ENCODE measurements at places on chromosomes 3 and 15. TPM values are rescaled to one million over a fixed set of nuclear protein-coding genes. Genes with fewer than 3 reads are reported as not detected.

GRCh38 chr3:159170436-159171003 is 368.7 kb downstream of the MFSD1 start:
- H3K4me1 ChIP-seq: no peaks in the 10 kb centered on the region
- H3K36me3 ChIP-seq: no peaks in the 10 kb centered on the region
- no peak overlapping the region for H3K27ac ChIP-seq
- DNase-seq: no peak

DNA sequence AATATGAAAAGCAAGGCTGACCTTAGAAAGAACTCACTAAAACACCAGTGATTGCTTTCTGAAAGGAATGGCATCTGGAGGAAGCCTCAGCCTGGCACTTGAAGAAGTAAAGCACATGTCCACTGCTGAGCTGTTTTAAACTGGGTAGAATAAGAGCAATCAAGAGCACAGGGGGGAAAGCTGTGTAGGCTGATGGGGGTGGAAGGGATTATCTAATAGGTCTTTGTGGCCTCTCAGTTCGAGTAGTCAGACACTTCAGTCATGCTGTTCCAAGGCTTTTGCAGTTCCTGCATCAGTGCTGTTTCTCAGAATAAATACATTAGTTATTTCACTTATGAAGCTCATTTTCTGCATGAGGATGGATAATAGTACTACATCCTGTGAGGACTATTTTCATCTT is 22.6 kb downstream of the CCDC191 start:
- H3K4me3 ChIP-seq: no peak overlapping the region
- H3K4me1 ChIP-seq: no peaks in the 10 kb centered on the region
- no peaks in the 10 kb centered on the region for H3K27me3 ChIP-seq
- H3K36me3 ChIP-seq: no peaks in the 10 kb centered on the region

GRCh38 chr3:13821126-13821525 is 58.7 kb downstream of the WNT7A start:
- DNase-seq: no peak
- no peaks in the 10 kb centered on the region for H3K36me3 ChIP-seq
- H3K27me3 ChIP-seq: no peaks in the 10 kb centered on the region
- H3K4me3 ChIP-seq: no peak overlapping the region
- no peak overlapping the region for H3K27ac ChIP-seq

DNA sequence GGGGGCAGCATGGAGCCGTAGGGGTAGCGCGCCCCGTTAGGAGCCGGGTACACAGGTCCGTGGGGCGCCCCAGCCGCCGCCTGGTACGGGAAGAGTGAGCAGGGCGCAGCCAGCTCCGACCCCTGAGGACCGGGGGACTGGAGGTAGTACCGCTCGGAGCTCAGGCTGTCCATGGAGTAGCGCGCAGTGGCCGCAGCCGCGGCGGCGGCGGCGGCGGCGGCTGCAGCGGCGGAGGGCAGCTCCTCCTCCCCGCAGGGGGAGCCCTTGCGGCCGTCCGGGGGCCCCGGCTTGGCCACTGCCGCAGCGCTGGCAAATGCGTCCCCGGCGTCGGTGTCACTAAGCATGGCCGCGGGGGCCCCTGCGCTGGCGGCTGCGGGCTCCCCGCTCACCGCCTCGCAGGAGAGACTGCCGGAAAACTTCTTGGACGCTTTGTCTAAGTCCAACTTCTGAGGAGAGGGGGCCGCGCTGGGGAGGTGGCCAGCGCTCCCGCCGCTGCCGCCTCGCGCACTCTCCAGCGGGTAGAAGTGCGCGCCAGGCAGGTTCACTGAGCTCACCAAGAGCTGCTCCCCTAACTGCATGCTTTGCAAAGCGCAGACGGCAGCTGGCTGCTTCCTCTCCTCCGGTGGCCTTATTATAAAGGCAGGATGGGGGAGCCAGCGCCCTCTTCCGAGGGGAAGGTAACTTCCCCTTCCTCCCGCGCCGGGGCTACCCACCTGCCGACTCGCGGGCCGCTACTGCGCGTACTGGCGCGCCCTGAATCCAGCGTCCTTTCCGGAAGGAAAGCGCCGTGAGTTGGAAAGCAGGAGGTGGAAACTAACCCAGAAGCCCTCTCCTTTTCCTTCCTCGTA is at the start of gene EOMES:
Gene EOMES (minus strand): TSS at position 607 of the 848 bp plus-strand sequence. CDS start 29 bp downstream, at position 578.
- peaks cover 30% of the 10 kb centered on the region for H3K4me1 ChIP-seq
- peaks cover 3% of the 10 kb centered on the region for H3K36me3 ChIP-seq
- peak within 1 kb of the TSS; percentile 70 for H3K27ac ChIP-seq

- H3K27me3 ChIP-seq: peaks cover 10% of the 10 kb centered on the region
- peaks cover 41% of the 10 kb centered on the region for H3K4me1 ChIP-seq
- peaks cover 30% of the 10 kb centered on the region for H3K36me3 ChIP-seq
- H3K4me3 ChIP-seq: peak overlapping the region; percentile 87
- no peak for DNase-seq
Measured at GRCh38 chr3:46406443-46406787, 451 bp downstream of the CCR5AS start.

GRCh38 chr3:53817809-53818208 is 28.4 kb downstream of the CHDH start:
- no peaks in the 10 kb centered on the region for H3K27me3 ChIP-seq
- DNase-seq: no peak
- H3K4me1 ChIP-seq: peaks cover 5% of the 10 kb centered on the region
- H3K27ac ChIP-seq: no peak overlapping the region

GRCh38 chr3:183244219-183244618 is 8.8 kb upstream of the B3GNT5 start:
- H3K4me1 ChIP-seq: no peaks in the 10 kb centered on the region
- no peak for DNase-seq
- H3K27ac ChIP-seq: no peak overlapping the region
- no peak overlapping the region for H3K4me3 ChIP-seq
- H3K36me3 ChIP-seq: peaks cover 20% of the 10 kb centered on the region

DNA sequence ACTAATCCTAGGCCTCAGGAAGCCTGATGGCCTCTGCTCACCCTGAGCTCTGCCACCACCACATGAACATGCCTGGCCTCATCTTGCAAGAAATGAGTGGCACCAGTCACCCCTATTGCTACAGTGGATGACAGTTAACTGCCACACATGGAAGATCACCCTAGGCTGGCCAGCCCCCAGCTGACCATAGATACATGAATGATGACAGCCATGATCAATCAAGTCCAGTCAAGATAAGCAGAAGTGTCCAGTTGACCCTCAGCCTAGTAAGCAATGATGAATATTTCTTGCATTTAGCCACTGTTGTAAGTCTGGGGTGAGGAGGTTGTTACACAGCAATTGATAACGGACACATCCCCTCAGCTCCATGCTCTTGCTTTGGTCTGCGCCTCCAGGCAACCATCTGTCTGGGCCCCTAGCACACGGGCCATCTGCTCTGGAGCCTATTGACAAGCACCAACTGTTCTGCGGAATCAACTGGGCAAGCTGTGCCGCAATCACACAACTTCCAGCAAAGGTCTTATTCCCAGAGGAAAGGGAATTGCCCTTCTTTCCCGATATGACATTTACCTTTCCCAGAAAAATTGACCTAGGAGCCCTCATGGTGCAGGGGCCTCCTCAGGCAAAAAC is 2.2 kb upstream of the LYZL4 start:
- H3K27me3 ChIP-seq: peaks cover 7% of the 10 kb centered on the region
- H3K36me3 ChIP-seq: no peaks in the 10 kb centered on the region
- H3K4me1 ChIP-seq: no peaks in the 10 kb centered on the region
- no peak overlapping the region for H3K4me3 ChIP-seq
- no peak overlapping the region for H3K27ac ChIP-seq

- no peaks in the 10 kb centered on the region for H3K27me3 ChIP-seq
- no peak overlapping the region for H3K4me3 ChIP-seq
- H3K36me3 ChIP-seq: no peaks in the 10 kb centered on the region
- no peak overlapping the region for H3K27ac ChIP-seq
- no peak for DNase-seq
- no peaks in the 10 kb centered on the region for H3K4me1 ChIP-seq
Measured at GRCh38 chr3:77837456-77838025, 797.6 kb downstream of the ROBO2 start.

DNA sequence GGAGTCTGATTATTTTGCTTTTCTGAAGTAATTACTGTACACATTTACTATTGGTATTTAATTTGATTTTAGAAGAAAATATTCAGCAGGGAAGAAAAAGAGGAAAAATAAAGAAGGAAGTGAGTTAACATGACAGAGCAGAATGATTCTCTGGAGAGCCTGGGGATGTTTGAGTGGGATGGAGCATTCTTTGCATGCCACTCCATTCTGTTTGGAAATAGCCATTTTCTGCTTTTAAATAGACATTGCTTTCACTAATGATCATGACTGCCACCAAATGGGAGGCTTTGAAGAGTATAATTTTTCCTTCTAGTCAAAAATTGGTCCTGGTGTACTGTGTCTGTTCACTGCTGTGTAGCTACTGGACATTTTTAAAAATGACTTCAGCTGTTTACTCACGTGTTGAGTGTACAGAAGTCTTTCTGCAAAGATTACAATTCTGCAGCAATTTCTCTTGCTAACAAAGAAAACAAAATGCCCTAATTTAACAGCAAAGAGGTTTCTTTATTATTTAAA is 196.1 kb downstream of the RYR3 start:
- no peak for DNase-seq
- H3K4me1 ChIP-seq: no peaks in the 10 kb centered on the region
- peaks cover 3% of the 10 kb centered on the region for H3K27me3 ChIP-seq

- no peak overlapping the region for H3K27ac ChIP-seq
- H3K36me3 ChIP-seq: peaks cover 35% of the 10 kb centered on the region
- peaks cover 1% of the 10 kb centered on the region for H3K4me1 ChIP-seq
- H3K27me3 ChIP-seq: no peaks in the 10 kb centered on the region
Measured at GRCh38 chr3:49841806-49842205, 14.6 kb downstream of the TRAIP start.

DNA sequence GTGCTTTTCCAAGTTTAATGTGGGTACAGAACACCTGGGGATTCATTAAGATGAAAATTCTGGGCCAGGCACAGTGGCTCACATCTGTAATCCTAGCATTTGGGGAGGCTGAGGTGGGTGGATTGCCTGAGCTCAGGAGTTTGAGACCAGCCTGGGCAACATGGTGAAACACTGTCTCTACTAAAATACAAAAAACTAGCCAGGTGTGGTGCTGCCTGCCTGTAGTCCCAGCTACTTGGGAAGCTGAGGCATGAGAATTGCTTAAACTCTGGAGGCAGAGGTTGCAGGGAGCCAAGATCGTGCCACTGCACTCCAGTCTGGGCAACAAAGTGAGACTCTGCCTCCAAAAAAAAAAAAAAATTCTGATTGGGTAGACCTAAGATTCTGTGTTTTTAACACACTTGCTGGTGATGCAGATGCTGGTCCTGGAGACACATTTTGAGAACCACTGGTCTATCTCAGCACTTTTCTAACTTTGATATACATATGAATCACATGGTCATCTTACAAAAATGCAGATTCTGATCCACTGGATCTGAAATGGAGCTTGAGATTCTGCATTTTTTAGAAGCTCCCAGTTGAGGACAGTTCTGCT is 223.8 kb upstream of the SATB1 start:
- H3K4me3 ChIP-seq: no peak overlapping the region
- peaks cover 48% of the 10 kb centered on the region for H3K4me1 ChIP-seq
- no peaks in the 10 kb centered on the region for H3K27me3 ChIP-seq
- peaks cover 9% of the 10 kb centered on the region for H3K36me3 ChIP-seq

- H3K36me3 ChIP-seq: no peaks in the 10 kb centered on the region
- H3K4me3 ChIP-seq: no peak overlapping the region
- H3K4me1 ChIP-seq: peaks cover 14% of the 10 kb centered on the region
- no peaks in the 10 kb centered on the region for H3K27me3 ChIP-seq
Measured at GRCh38 chr15:77221174-77221573, 150.3 kb upstream of the TSPAN3 start.

- no peaks in the 10 kb centered on the region for H3K27me3 ChIP-seq
- no peak for DNase-seq
- H3K27ac ChIP-seq: no peak overlapping the region
- no peaks in the 10 kb centered on the region for H3K4me1 ChIP-seq
Measured at GRCh38 chr3:72295962-72296450, 511.1 kb upstream of the PROK2 start.

DNA sequence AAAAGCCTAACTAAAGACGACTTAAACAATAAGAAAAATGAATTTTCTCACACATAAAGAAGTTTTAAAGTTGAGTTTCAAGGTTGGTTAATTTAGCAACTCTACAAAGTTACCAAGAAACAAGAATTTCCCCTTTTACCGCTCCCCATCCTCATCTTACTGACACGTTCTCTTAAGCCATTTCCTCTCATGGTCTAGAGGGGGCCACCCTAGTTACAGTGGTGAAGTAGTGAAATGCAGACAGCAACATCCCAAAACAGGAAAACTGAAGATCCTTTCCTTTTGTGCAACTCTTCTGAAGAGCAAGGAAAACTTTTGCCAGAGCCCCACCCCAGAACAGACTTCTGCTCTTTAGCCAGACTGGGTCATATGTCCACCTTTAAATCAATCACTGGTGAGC is 17.3 kb upstream of the SOX14 start:
- no peaks in the 10 kb centered on the region for H3K36me3 ChIP-seq
- no peak overlapping the region for H3K4me3 ChIP-seq
- no peak overlapping the region for H3K27ac ChIP-seq
- no peaks in the 10 kb centered on the region for H3K27me3 ChIP-seq
- no peaks in the 10 kb centered on the region for H3K4me1 ChIP-seq

GRCh38 chr15:60751985-60752952 is 273.3 kb upstream of the ICE2 start:
- DNase-seq: no peak
- H3K4me3 ChIP-seq: no peak overlapping the region
- H3K36me3 ChIP-seq: no peaks in the 10 kb centered on the region
- H3K27me3 ChIP-seq: no peaks in the 10 kb centered on the region

DNA sequence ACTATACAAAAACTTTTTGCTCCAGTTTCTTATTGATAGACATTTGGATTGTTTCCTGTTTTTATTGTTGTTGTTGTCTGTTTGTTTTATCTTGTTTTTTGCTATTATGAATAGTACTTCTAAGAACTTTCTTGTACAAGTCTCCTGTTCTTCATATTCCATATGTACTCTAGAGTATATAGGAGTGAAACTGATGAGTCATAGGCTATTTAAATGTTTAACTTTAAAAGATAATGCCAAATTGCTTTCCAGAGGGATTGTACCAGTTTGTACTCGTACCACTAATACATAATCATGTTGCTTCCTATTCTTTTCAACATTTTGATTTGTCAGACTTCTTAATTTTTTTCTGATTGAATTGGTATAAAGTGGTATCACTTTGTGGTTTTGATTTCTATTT is 19.6 kb downstream of the LRRC49 start:
- H3K27ac ChIP-seq: no peak overlapping the region
- H3K4me1 ChIP-seq: no peaks in the 10 kb centered on the region
- no peak overlapping the region for H3K4me3 ChIP-seq
- H3K27me3 ChIP-seq: peaks cover 10% of the 10 kb centered on the region
- no peak for DNase-seq
- peaks cover 5% of the 10 kb centered on the region for H3K36me3 ChIP-seq

DNA sequence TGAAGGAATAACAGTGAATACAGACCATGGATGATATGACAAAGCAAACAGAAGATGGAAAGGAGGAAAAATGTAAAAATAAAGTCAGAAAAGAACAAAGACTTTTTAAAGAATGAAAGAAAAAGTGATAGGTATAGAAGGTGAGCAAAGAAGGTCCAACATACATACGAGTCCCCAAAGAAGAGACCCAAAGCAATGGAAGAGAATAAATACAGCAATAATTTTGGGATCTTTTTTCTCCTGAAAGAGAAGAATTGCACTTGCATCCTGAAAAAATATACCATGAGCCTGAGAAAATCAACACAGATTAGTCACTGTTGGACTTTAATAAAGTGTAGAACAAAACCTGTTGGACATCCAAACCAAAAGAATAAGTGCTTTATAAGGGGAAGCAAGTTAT is 85.3 kb upstream of the SLC6A1 start:
- no peaks in the 10 kb centered on the region for H3K4me1 ChIP-seq
- no peak overlapping the region for H3K4me3 ChIP-seq
- no peaks in the 10 kb centered on the region for H3K36me3 ChIP-seq
- H3K27ac ChIP-seq: no peak overlapping the region

Gene GABRA5
- not detected for total RNA-seq

Gene C3orf80
- total RNA-seq: not detected

Gene ANKRD63
- total RNA-seq: 0.37 TPM

Gene CATSPER2
- total RNA-seq: 6.0 TPM

Gene SOX14
- total RNA-seq: not detected

Gene PRKCI
- 17.0 TPM for total RNA-seq

Gene SPATA12
- not detected for total RNA-seq

Gene TRH
- not detected for total RNA-seq

Gene VPS8
- 51.8 TPM for total RNA-seq

Gene CEMIP
- not detected for total RNA-seq

Gene ACY1
- 21.2 TPM for total RNA-seq
